ENCODE measurements at places on chromosomes 7 and 10. TPM values are rescaled to one million over a fixed set of nuclear protein-coding genes. Genes with fewer than 3 reads are reported as not detected.

DNA sequence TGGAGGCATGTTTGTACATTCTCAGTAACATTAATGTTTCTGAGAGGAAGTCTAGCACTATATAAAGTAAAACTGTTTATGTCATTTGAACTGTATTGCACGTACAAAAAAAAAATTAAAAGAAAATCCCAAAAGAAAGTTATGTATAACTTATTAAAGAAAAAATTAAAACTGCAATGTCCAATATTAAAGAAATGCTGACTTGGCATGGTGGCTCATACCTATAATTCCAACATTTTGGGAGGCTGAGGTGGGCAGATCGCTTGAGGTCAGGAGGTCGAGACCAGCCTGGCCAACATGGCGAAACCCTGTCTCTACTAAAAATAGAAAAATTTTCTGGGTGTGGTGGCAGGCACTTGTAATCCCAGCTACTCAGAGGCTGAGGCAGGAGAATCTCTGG is 178.7 kb upstream of the VIPR2 start:
- no peaks in the 10 kb centered on the region for H3K27me3 ChIP-seq
- H3K36me3 ChIP-seq, result no peaks in the 10 kb centered on the region
- DNase-seq, result no peak
- no peaks in the 10 kb centered on the region for H3K4me1 ChIP-seq
- H3K4me3 ChIP-seq, result no peak overlapping the region

DNA sequence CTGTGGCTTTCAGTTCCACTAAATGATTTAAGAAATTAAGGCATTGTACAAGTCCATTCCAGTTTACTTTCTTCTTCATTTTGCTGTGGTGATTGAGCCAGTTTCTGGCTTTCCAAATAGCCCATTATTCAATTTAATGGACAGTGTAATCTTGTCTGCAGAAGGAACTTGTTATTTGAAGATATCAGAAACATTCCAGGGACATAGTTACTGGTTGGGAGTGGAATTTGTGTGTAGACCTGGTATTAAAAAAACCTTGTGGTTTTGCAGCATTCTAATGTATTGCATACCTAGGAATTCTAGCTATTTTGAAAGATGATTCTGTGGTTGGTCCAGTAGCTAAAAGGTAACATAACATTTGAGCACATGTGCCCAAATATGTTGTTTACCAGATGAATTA is 72.2 kb downstream of the MCU start:
- DNase-seq, result no peak
- no peaks in the 10 kb centered on the region for H3K4me1 ChIP-seq
- no peak overlapping the region for H3K27ac ChIP-seq

GRCh38 chr10:17022896-17023295 is 106.7 kb downstream of the CUBN start:
- H3K27me3 ChIP-seq, result no peaks in the 10 kb centered on the region
- H3K4me3 ChIP-seq, result no peak overlapping the region
- H3K4me1 ChIP-seq, result peaks cover 17% of the 10 kb centered on the region
- H3K27ac ChIP-seq, result peak overlapping the region; percentile 79
- no peak for DNase-seq
- H3K36me3 ChIP-seq, result no peaks in the 10 kb centered on the region

- no peak for DNase-seq
- H3K4me1 ChIP-seq, result no peaks in the 10 kb centered on the region
- H3K4me3 ChIP-seq, result no peak overlapping the region
- no peaks in the 10 kb centered on the region for H3K36me3 ChIP-seq
Observed at GRCh38 chr10:80137920-80138319, 5.4 kb downstream of the PLAC9 start.

DNA sequence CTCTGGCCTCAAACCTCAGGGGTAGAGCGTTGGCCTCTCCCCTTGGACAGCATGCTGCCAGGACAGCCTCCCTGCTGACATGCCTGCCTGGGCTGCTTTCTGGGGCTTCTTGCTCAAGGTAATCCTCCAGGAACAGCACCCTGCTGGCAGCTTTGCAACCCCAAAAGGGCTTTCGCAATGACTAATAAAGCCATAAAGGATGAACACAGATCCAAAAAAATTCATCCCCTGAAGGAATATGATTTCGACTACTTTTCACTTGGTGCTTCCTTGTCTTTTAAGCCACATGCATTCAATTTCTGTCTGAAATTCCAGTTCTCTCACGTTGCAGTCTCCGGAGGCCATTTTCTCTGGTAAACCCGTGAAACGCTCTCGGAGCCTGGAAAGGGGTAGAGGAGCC is 15.1 kb upstream of the SH3PXD2A start:
- no peak overlapping the region for H3K27ac ChIP-seq
- no peaks in the 10 kb centered on the region for H3K27me3 ChIP-seq
- H3K36me3 ChIP-seq, result no peaks in the 10 kb centered on the region
- no peak for DNase-seq

- H3K4me3 ChIP-seq, result no peak overlapping the region
- DNase-seq, result peak; percentile 59
- H3K27me3 ChIP-seq, result no peaks in the 10 kb centered on the region
- H3K4me1 ChIP-seq, result no peaks in the 10 kb centered on the region
- no peak overlapping the region for H3K27ac ChIP-seq
Observed at GRCh38 chr7:128879939-128880746, 17.5 kb downstream of the ATP6V1F start.

- H3K27me3 ChIP-seq, result no peaks in the 10 kb centered on the region
- no peak for DNase-seq
Observed at GRCh38 chr10:36393801-36394200, 731.6 kb upstream of the ANKRD30A start.

DNA sequence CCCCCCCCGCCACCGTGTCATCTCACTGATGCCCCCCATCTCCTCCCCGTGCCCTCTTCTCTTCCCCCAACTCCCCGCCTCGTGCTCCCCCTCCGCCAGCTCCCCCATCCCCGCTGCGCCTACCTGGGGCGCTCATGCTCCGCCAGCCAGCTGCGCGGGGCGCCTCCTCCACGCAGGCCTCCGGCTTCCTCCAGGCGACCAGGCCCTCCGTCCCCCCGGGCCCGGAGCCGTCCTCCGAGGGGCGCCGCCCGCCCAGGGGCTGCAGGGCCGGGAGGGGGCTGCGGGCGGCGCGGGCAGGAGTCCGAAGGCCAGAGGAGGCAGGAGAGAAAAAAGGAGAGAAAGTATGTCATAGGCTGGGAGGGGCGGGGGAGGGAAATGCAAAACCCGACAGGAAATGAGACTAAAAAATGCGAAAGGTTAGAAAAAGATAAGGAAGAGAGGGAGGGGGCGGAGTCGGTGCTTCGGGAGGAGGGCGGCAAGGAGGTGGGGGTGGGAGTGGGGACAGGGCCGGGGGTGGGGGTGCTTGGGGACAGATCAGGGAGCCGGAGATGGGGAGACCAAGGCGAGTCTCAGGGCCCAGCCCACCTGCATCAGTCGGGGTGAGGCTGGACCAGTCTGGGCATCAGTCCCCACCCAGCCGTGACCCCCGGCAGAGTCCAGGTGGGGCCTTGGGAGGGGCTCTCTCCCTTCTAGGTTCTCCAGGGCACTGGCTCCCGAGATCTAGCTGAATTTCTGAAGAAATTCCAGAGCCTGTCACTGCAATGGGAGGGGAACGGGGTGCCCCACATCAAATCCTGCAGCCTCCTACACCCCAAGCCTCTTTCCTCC is at the start of gene CARD11:
Gene CARD11 (minus strand): TSS at position 324 of the 828 bp plus-strand sequence. CDS start 85,361 bp downstream, outside the sequence.
- H3K4me1 ChIP-seq, result no peaks in the 10 kb centered on the region
- no peak within 1 kb of the TSS for H3K4me3 ChIP-seq

DNA sequence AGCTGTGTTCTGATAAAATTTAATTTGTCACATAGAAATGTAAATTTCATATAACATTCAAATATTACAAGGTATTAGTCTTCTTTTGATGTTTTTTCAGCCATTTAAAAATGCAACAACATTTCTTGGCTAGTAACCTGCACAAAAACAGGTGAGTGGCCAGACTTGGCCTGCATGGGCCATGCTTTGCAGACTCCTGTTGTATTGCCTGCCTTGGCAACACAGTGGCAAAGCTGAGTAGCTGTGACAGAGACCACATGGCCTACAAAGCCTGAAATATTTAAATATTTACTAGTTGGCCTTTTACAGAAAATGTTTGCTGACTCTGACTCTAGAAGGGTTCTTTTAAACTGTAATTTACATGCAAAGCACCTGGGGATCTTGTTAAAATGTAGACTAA is 13.5 kb upstream of the TBX20 start:
- no peaks in the 10 kb centered on the region for H3K4me1 ChIP-seq
- H3K27me3 ChIP-seq, result peaks cover 3% of the 10 kb centered on the region
- no peak overlapping the region for H3K4me3 ChIP-seq
- H3K27ac ChIP-seq, result no peak overlapping the region

GRCh38 chr7:24578052-24578451 is 4.8 kb downstream of the PALS2 start:
- no peaks in the 10 kb centered on the region for H3K27me3 ChIP-seq
- no peak overlapping the region for H3K4me3 ChIP-seq
- no peak for DNase-seq
- H3K27ac ChIP-seq, result no peak overlapping the region
- H3K36me3 ChIP-seq, result no peaks in the 10 kb centered on the region
- peaks cover 14% of the 10 kb centered on the region for H3K4me1 ChIP-seq

GRCh38 chr10:91700788-91701444 is 68.0 kb upstream of the PPP1R3C start:
- no peak for DNase-seq
- no peaks in the 10 kb centered on the region for H3K36me3 ChIP-seq
- no peaks in the 10 kb centered on the region for H3K27me3 ChIP-seq

- peak; percentile 65 for DNase-seq
- H3K36me3 ChIP-seq, result peaks cover 18% of the 10 kb centered on the region
- peak overlapping the region; percentile 35 for H3K27ac ChIP-seq
- H3K4me1 ChIP-seq, result no peaks in the 10 kb centered on the region
- no peaks in the 10 kb centered on the region for H3K27me3 ChIP-seq
- H3K4me3 ChIP-seq, result no peak overlapping the region
Observed at GRCh38 chr7:5997210-5997808, 11.5 kb downstream of the PMS2 start.

DNA sequence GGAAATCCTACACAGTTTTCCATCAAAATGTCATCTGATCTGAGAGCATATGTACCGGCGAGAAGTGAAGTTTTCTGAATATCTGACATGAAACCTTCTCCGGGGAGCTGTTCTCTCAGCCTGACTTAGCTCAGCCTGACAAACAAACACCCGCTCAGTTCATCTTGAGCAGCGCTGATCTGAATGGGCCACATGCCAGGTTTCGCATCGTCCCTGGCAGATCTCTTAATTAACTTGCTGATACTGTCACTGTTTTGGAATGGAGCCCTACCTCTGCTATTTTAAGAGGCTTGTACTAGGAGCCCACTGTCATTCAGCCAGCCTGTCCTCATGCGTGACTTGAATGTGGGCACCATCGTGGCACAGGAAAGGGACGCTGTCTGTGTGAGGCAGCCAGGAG is 109.2 kb downstream of the STRA8 start:
- peaks cover 3% of the 10 kb centered on the region for H3K4me1 ChIP-seq
- no peak overlapping the region for H3K4me3 ChIP-seq
- H3K27ac ChIP-seq, result no peak overlapping the region

- H3K27me3 ChIP-seq, result no peaks in the 10 kb centered on the region
- DNase-seq, result peak; percentile 46
- no peak overlapping the region for H3K4me3 ChIP-seq
- H3K36me3 ChIP-seq, result no peaks in the 10 kb centered on the region
Observed at GRCh38 chr7:114539575-114539974, 125.0 kb downstream of the FOXP2 start.

- H3K4me3 ChIP-seq, result no peak overlapping the region
- H3K27me3 ChIP-seq, result no peaks in the 10 kb centered on the region
- H3K36me3 ChIP-seq, result no peaks in the 10 kb centered on the region
- H3K4me1 ChIP-seq, result no peaks in the 10 kb centered on the region
- H3K27ac ChIP-seq, result no peak overlapping the region
Observed at GRCh38 chr7:69935107-69935506, 336.8 kb downstream of the AUTS2 start.

GRCh38 chr7:110386913-110387312 is 704.0 kb upstream of the LRRN3 start:
- H3K36me3 ChIP-seq, result no peaks in the 10 kb centered on the region
- no peaks in the 10 kb centered on the region for H3K4me1 ChIP-seq
- no peak overlapping the region for H3K27ac ChIP-seq
- no peak for DNase-seq
- no peak overlapping the region for H3K4me3 ChIP-seq

- H3K27ac ChIP-seq, result no peak overlapping the region
- peaks cover 20% of the 10 kb centered on the region for H3K4me1 ChIP-seq
- H3K36me3 ChIP-seq, result no peaks in the 10 kb centered on the region
- DNase-seq, result peak; percentile 40
Observed at GRCh38 chr7:138962561-138963270, 18.5 kb downstream of the KIAA1549 start.

- no peak for DNase-seq
- H3K4me1 ChIP-seq, result no peaks in the 10 kb centered on the region
- H3K4me3 ChIP-seq, result no peak overlapping the region
- no peaks in the 10 kb centered on the region for H3K27me3 ChIP-seq
Observed at GRCh38 chr7:120033114-120033513, 239.9 kb upstream of the KCND2 start.

- H3K4me3 ChIP-seq, result no peak overlapping the region
- DNase-seq, result peak; percentile 44
- H3K36me3 ChIP-seq, result no peaks in the 10 kb centered on the region
- no peak overlapping the region for H3K27ac ChIP-seq
- H3K4me1 ChIP-seq, result peaks cover 5% of the 10 kb centered on the region
Observed at GRCh38 chr10:53664282-53665019, 891.9 kb upstream of the MBL2 start.

GRCh38 chr7:6475433-6476186 is 27.9 kb upstream of the DAGLB start:
- H3K27ac ChIP-seq, result no peak overlapping the region
- peaks cover 15% of the 10 kb centered on the region for H3K36me3 ChIP-seq
- H3K4me1 ChIP-seq, result peaks cover 48% of the 10 kb centered on the region
- no peaks in the 10 kb centered on the region for H3K27me3 ChIP-seq
- H3K4me3 ChIP-seq, result no peak overlapping the region

DNA sequence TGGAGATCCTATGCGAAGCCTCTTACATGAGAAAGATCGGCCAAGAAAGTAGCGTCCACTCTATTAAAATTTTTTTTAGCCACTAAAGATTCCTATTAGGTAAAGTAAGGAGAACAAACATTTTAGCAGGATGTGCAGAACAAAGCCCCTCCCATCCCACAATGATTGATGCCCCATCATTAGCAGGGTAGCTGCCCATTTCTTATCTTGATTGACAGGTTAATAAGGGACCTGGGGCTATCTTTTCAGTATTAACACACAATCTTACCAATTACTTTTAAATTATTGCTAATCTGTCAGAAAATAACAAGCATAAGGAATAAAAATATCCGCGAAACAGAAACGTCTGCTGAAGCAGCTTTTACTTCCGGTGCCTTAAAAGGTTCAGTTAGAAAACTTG is 5.1 kb downstream of the FZD8 start:
- peaks cover 37% of the 10 kb centered on the region for H3K4me1 ChIP-seq
- H3K27me3 ChIP-seq, result no peaks in the 10 kb centered on the region
- no peak overlapping the region for H3K27ac ChIP-seq
- no peak overlapping the region for H3K4me3 ChIP-seq

Gene COL17A1
- 0.49 TPM for total RNA-seq

Gene DPCD
- total RNA-seq, result 28.2 TPM

Gene GIMAP5
- 26.5 TPM for total RNA-seq

Gene SSMEM1
- not detected for total RNA-seq

Gene FXYD4
- total RNA-seq, result not detected

Gene RAB19
- total RNA-seq, result 45.5 TPM

Gene GIMAP6
- total RNA-seq, result 22.6 TPM

Gene ACSM6
- 0.56 TPM for total RNA-seq

Gene UBN2
- 25.4 TPM for total RNA-seq
